ENCODE measurements at places on chromosomes 1 and 21. TPM values are rescaled to one million over a fixed set of nuclear protein-coding genes. Genes with fewer than 3 reads are reported as not detected.

- H3K27ac ChIP-seq = no peak overlapping the region
- DNase-seq = no peak
- no peaks in the 10 kb centered on the region for H3K36me3 ChIP-seq
- H3K4me3 ChIP-seq = no peak overlapping the region
- peaks cover 3% of the 10 kb centered on the region for H3K27me3 ChIP-seq
- peaks cover 26% of the 10 kb centered on the region for H3K4me1 ChIP-seq
Measured at GRCh38 chr1:228452194-228453021, 34.8 kb upstream of the RNF187 start.

DNA sequence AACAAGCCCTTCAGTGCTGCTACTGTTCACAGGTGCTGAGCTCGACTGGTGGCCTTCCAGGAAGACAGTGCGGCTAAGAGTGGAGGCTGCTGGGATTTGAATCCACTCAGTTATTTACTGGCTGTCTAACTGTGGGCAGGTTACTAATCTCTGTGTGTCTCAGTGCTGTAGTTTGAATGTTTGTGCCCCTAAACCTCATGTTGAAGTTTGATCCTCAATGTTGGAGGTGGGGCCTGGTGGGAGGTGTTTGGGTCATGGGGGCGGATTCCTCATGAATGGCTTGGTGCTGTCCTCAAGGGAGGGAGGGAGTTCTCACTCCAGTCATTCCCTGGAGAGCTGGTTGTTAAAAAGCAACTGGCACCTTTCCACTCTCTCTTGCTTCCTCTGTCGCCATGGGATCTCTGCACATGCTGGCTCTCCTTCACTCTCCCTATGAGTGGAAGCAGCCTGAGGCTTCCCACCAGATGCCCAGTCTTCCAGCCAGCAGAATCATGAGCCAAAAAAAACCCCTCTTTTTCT lies 334.8 kb downstream of the RPS6KC1 start:
- no peak overlapping the region for H3K4me3 ChIP-seq
- no peak for DNase-seq
- no peak overlapping the region for H3K27ac ChIP-seq
- H3K36me3 ChIP-seq = no peaks in the 10 kb centered on the region
- H3K27me3 ChIP-seq = peaks cover 6% of the 10 kb centered on the region
- no peaks in the 10 kb centered on the region for H3K4me1 ChIP-seq

GRCh38 chr1:212951126-212951946 lies 995 bp downstream of the VASH2 start:
- H3K4me1 ChIP-seq = peaks cover 13% of the 10 kb centered on the region
- peaks cover 57% of the 10 kb centered on the region for H3K27me3 ChIP-seq
- no peak for DNase-seq
- H3K36me3 ChIP-seq = no peaks in the 10 kb centered on the region

DNA sequence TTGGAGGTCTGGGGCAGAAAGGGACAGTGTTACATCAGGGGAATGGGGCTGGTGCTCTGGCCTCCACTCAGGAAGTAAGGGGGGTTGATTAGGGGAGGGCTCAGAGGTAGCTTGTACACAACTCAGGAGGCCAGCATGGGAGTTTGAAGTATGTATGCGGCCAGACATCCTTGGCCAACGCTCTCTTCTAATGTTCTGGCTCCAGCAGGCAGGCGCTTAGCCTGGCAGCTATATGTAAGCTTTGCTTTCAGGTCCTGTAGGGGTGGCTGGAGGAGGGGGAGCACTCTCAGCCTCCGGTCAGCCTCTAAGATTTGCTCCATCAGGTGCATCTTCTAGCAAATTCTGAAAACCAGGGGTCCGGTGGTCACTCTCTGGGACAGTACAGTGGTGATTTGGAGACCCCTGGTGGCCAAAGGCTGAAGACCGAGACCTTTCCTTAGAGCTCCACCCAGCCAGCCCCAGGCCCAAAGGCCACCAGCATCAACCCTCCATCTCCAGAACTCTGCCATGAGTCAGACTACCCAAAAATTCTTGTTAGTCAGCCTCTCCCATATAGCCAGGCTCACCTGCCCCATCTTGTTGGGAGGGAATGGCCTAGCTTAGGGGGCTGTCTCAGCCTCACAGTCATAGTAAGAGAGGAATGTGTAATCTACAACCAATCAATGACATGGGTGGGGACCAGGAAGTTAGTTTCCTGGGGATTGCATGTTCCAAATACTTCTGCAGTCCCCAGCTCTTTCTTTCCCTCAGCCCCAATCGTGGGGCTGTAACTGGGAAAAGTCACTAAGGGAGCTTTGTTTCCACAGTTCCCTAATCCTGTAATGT lies 9.7 kb upstream of the COL8A2 start:
- peak; percentile 34 for DNase-seq
- peaks cover 59% of the 10 kb centered on the region for H3K4me1 ChIP-seq
- H3K36me3 ChIP-seq = peaks cover 8% of the 10 kb centered on the region
- H3K27ac ChIP-seq = peak overlapping the region; percentile 94
- H3K27me3 ChIP-seq = no peaks in the 10 kb centered on the region
- no peak overlapping the region for H3K4me3 ChIP-seq

DNA sequence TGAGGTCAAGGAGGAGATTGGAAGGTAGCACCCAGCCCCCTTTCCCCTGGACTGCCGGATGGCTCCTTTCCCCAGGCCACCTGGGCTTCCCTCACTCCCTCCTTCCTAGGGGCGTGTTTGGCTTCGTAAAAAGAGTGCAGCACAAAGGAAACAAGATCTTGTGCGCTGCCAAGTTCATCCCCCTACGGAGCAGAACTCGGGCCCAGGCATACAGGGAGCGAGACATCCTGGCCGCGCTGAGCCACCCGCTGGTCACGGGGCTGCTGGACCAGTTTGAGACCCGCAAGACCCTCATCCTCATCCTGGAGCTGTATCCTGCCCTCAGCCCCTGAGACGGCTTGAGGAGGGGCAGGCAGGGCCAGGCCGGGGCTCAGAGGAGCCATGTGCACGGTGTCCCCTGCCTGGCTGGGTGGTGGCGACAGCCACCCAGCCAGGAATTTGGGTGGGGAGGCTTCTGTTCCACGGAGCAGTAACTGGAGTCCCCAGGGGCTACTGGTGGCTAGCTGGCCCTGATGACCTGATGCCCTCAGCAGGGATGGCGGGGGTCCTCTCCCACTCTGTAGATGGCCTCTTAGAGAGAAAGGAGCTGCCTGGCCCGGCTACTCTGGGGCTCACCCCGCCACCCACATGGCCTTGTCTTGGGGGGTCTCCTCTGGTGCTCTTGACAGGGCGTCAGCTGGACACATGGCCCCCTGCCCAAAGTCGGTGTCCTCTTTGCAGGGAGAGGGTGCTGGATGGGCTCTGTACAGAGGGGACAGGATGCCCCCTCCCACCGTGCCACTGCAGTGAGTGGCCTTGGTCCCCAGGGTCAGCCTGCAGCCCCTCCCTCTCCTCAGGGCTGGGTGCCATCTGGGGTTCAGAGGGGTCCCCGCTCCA lies 39.5 kb downstream of the TRIM11 start:
- no peak for DNase-seq
- H3K4me3 ChIP-seq = no peak overlapping the region
- no peaks in the 10 kb centered on the region for H3K4me1 ChIP-seq
- H3K27ac ChIP-seq = no peak overlapping the region
- H3K27me3 ChIP-seq = peaks cover 4% of the 10 kb centered on the region

DNA sequence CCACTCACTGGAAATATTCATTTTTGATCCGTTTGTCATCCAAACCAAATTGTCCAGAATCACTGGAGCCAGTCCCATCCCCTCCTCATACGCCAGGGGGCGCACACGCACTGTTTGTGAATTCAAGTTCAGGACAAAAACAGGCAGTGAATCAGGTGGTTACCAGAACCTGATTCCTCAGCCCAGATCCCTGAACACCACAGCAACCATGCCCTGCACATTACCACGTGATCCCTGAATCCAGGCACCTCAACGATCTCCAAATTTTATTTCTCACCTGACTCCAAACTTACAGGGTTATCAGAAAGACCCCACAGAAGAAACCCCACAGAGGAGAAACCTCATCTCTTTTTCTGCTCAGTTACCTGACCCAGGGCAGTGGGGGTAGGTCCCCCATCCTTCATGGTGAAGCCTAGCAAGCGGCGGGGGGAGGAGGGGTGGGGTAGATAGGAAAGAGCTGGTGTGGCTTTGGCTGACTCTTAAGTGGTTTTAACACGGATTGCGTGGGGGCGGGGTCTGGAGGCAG lies 1.4 kb upstream of the PTPRF start:
- peak overlapping the region; percentile 47 for H3K4me3 ChIP-seq
- H3K4me1 ChIP-seq = peaks cover 75% of the 10 kb centered on the region
- peak overlapping the region; percentile 59 for H3K27ac ChIP-seq
- DNase-seq = peak; percentile 81

- H3K4me1 ChIP-seq = peaks cover 44% of the 10 kb centered on the region
- peaks cover 3% of the 10 kb centered on the region for H3K27me3 ChIP-seq
- DNase-seq = peak; percentile 76
- H3K4me3 ChIP-seq = peak overlapping the region; percentile 83
- H3K36me3 ChIP-seq = no peaks in the 10 kb centered on the region
- peak overlapping the region; percentile 77 for H3K27ac ChIP-seq
Measured at GRCh38 chr1:119080586-119080985, 59.9 kb downstream of the WARS2 start.

DNA sequence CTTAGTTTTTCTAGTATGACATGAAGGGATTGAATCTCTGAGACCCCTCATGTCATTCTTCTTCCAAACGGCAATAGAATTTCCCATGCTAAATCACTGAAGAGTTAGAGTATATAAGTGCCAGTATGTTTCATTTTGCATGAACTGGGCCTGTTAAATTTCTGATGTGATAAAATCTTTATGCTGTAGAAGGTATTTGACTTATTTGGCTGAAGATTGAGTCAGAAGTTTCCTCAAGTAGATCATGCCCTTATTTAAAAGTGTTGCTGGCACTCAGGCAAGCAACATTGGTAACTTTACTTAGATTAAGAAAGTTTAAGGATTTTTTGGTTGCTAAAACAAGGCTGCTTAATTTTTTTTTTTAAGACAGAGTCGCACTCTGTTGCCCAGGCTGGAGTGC lies 13.3 kb downstream of the ATF6 start:
- peaks cover 24% of the 10 kb centered on the region for H3K4me1 ChIP-seq
- DNase-seq = peak; percentile 33
- H3K27me3 ChIP-seq = no peaks in the 10 kb centered on the region
- no peaks in the 10 kb centered on the region for H3K36me3 ChIP-seq
- 0 out of 2 replicates have a peak overlapping the region, but pooled peaks have one; percentile 4 for H3K27ac ChIP-seq

DNA sequence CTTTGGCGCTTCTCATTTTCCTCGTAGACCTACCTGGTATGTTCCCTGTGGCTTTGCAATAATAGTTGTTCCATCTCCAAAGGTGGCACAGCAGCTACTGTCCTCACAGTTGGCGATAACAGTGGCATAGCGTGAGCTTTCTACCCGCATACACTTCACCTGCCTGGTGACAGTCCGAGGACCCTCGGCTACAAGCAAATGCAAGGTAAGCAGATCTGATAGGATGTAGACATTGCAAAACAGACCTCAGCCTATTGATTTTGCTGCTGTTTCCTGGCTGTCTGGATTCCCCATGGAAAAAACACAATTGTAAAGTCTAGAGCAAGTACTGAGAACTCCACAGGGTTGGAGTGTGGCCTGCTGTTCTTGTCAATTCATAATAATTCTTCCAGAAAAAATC lies 78.5 kb downstream of the WDR3 start:
- H3K4me3 ChIP-seq = no peak overlapping the region
- peaks cover 2% of the 10 kb centered on the region for H3K27me3 ChIP-seq
- no peaks in the 10 kb centered on the region for H3K4me1 ChIP-seq
- no peaks in the 10 kb centered on the region for H3K36me3 ChIP-seq
- DNase-seq = no peak
- no peak overlapping the region for H3K27ac ChIP-seq

GRCh38 chr21:40852563-40852962 lies 5.6 kb upstream of the DSCAM start:
- H3K27me3 ChIP-seq = peaks cover 4% of the 10 kb centered on the region
- no peak overlapping the region for H3K4me3 ChIP-seq
- no peak for DNase-seq
- H3K4me1 ChIP-seq = peaks cover 4% of the 10 kb centered on the region
- H3K27ac ChIP-seq = no peak overlapping the region

DNA sequence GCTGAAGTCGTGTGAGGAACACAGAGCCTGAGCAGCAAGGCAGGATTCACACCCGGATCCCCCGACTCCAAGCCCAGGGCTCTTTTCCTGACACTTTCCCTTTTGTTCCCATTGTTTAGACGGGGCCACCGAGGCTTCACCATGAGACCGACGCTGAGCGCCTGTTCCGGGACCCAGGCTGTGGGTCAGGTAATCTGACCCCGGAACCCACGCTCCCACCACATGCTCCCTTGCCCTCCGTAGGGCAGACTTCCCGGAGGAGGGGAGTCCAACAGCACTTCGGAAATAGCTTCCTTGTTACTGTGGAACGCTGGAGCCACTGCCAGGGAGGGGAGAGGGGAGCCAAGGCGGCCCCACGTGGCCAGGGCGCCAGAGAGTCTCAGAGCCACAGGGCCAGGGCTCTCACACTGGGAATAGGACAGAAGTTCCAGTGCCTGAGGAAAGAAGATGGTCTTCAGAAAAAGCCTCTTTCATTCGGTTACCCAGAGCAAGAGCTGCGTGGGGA lies 18.4 kb downstream of the RUNX3 start:
- peaks cover 9% of the 10 kb centered on the region for H3K27me3 ChIP-seq
- no peak overlapping the region for H3K27ac ChIP-seq
- H3K4me3 ChIP-seq = no peak overlapping the region
- peaks cover 15% of the 10 kb centered on the region for H3K4me1 ChIP-seq
- peaks cover 8% of the 10 kb centered on the region for H3K36me3 ChIP-seq
- no peak for DNase-seq

GRCh38 chr1:198054510-198054909 lies 102.3 kb upstream of the NEK7 start:
- H3K4me1 ChIP-seq = no peaks in the 10 kb centered on the region
- H3K36me3 ChIP-seq = peaks cover 7% of the 10 kb centered on the region
- no peak overlapping the region for H3K27ac ChIP-seq
- DNase-seq = no peak
- H3K4me3 ChIP-seq = no peak overlapping the region

- no peak overlapping the region for H3K27ac ChIP-seq
- H3K27me3 ChIP-seq = no peaks in the 10 kb centered on the region
- DNase-seq = no peak
- no peaks in the 10 kb centered on the region for H3K4me1 ChIP-seq
- H3K4me3 ChIP-seq = no peak overlapping the region
Measured at GRCh38 chr1:102045752-102046151, 49.0 kb upstream of the OLFM3 start.

DNA sequence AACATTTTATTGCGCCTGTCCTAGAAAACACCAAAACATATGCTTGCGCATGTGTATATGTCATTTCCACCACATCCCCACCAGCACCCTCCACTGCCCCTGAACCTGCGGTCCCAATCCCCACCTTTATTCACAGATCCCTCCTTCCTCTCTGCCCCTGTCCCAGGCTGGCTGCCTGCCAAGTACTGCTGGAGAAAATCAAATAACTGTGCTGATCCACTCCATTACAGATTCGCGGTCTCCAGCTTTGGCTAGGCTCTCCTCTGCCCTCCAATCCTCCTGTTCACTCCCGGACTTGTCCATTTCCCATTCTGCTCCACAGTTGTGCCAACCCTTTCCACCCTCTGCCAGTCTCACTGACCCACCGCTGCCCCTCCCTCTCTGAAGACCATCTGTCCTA lies 59.3 kb upstream of the GJB5 start:
- no peak overlapping the region for H3K4me3 ChIP-seq
- no peaks in the 10 kb centered on the region for H3K36me3 ChIP-seq
- no peak overlapping the region for H3K27ac ChIP-seq
- DNase-seq = no peak

- peaks cover 2% of the 10 kb centered on the region for H3K27me3 ChIP-seq
- no peak overlapping the region for H3K27ac ChIP-seq
- H3K4me3 ChIP-seq = no peak overlapping the region
- H3K4me1 ChIP-seq = no peaks in the 10 kb centered on the region
- DNase-seq = no peak
- no peaks in the 10 kb centered on the region for H3K36me3 ChIP-seq
Measured at GRCh38 chr1:114549137-114549536, 32.3 kb downstream of the BCAS2 start.

Gene SHISAL2A
- total RNA-seq = not detected

Gene FAM151A
- total RNA-seq = not detected

Gene AADACL3
- total RNA-seq = not detected

Gene C4BPB
- not detected for total RNA-seq

Gene RBM8A
- total RNA-seq = 172 TPM

Data from HFFc6 (cell line).